Upper lobe of left lung (tissue), 6 donors: ENCODE measurements at places on chromosomes 7 and 10. TPM values are rescaled to one million over a fixed set of nuclear protein-coding genes. Genes with fewer than 3 reads are reported as not detected.

EPHB6 gene
- 10.5 TPM for total RNA-seq

IFIT1B gene
- 0.20 TPM for total RNA-seq

TMEM130 gene
- 1.9 TPM for total RNA-seq

PRSS37 gene
- not detected for total RNA-seq

BICC1 gene
- 3.8 TPM for total RNA-seq

OR2A12 gene
- total RNA-seq, result not detected

RELN gene
- total RNA-seq, result 2.7 TPM

GPR15LG gene
- total RNA-seq, result not detected

GIMAP8 gene
- 32.3 TPM for total RNA-seq

LHFPL3 gene
- not detected for total RNA-seq

PTPRN2 gene
- total RNA-seq, result 4.1 TPM

DNA sequence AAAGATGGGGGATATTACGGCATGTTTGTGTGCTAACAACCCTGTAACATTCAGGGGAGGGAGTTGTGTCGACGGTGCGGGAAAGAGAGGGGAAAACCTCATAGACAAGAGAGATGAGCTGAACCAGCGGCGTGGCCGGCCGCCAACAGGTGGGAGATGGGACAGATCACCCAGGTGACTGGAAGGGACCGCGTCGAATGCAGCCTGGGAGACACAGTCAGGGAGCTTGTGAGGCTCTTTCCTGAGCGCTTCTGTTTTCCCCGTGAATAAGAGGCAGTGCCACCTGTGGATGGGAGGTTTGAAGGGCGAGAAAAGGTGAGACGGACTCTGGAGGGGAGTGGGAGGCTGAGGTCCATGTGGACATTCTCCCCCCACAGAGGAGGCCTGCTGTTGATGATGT is 9.9 kb upstream of the PRKAG2 start:
- H3K36me3 ChIP-seq, result no peaks in the 10 kb centered on the region
- no peak overlapping the region for H3K4me3 ChIP-seq
- H3K27me3 ChIP-seq, result no peaks in the 10 kb centered on the region
- no peak for DNase-seq
- no peaks in the 10 kb centered on the region for H3K4me1 ChIP-seq

DNA sequence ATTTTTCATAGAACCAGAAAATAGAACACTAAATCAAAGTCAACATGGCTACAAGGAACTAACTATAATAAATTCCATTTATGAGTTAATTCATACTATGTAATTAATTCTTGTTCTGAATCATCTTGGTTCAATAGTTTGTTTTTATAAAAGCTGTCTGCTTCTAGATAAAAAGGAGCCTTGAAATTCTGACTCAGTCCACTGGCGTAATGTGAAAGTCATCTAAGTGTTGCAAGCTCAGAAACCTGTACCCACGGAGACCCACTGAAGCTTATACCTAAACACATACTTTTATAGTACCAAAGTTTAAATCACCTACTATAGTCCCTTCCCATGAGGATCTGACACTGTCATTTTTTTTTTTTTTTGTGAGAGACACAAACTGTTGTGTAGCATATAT is 489.4 kb downstream of the SEMA3D start:
- no peaks in the 10 kb centered on the region for H3K27me3 ChIP-seq
- no peaks in the 10 kb centered on the region for H3K4me1 ChIP-seq
- no peak overlapping the region for H3K27ac ChIP-seq

GRCh38 chr10:123464430-123465323 is 201.5 kb upstream of the GPR26 start:
- no peak overlapping the region for H3K4me3 ChIP-seq
- H3K27ac ChIP-seq, result no peak overlapping the region
- no peaks in the 10 kb centered on the region for H3K27me3 ChIP-seq
- H3K36me3 ChIP-seq, result no peaks in the 10 kb centered on the region
- no peak for DNase-seq

- no peaks in the 10 kb centered on the region for H3K27me3 ChIP-seq
- H3K36me3 ChIP-seq, result no peaks in the 10 kb centered on the region
- H3K4me3 ChIP-seq, result no peak overlapping the region
Measured at GRCh38 chr10:17038627-17039026, 91.0 kb downstream of the CUBN start.

DNA sequence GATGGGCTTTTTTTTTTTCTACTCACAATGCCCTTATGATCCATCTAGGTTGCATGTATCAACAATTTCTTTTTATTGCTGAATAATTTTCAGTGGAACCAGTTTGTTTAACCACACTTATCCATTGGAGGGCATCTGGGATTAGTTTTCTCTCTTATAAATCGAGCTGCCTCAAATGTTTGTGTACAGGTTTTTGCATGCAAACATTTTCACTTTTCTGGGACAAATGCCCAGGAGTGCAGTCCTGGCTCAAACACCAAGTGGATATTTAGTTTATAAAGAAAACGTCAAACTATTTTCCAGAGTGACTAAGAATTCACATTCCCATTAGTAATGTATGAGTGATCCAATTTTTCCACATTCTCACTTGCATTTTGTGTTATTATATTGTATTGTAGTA is 313.4 kb downstream of the CXCL12 start:
- no peaks in the 10 kb centered on the region for H3K36me3 ChIP-seq
- H3K27ac ChIP-seq, result no peak overlapping the region
- H3K4me3 ChIP-seq, result no peak overlapping the region
- no peaks in the 10 kb centered on the region for H3K27me3 ChIP-seq

DNA sequence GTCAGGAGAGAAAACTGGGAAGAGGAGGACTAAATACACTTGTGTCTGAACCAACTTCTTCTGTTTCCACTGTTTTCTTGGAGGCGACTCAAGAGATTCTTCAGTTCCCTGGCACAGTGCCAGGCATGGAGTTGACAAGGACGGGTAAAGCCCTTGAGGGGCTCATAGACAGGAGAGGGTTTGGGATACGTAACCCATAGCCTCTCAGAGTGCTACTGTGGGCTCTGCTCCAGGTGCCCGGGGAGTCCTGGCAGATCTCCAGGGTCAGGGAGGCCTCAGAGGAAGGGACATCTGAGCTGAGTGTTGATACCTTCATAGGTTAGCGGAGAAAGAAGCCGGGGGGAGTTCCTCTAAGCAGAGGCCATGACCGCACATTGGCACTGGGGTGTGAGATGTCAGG is 42.0 kb downstream of the GALNT17 start:
- H3K27me3 ChIP-seq, result no peaks in the 10 kb centered on the region
- DNase-seq, result no peak
- no peak overlapping the region for H3K4me3 ChIP-seq
- H3K4me1 ChIP-seq, result no peaks in the 10 kb centered on the region
- no peaks in the 10 kb centered on the region for H3K36me3 ChIP-seq
- no peak overlapping the region for H3K27ac ChIP-seq

DNA sequence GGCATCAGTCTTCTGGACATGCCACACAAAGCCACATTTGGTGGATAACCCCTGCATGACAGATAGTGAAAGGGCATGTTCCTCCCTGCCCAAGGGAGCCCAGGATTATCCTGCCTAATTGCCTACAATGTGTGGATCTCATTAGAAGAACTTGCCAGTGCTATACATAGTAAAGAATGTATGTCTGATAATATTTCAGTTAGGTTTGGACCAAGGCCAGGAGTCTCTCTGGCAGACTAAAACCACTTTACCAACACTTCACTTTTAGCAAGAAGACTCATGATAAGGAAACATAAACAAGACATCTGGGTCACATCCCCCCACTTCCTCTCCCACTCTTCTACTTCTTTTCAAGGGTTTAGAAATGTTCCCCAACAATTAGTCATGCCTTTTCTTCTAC is 196.7 kb downstream of the MTERF1 start:
- no peak overlapping the region for H3K27ac ChIP-seq
- no peaks in the 10 kb centered on the region for H3K27me3 ChIP-seq
- H3K36me3 ChIP-seq, result no peaks in the 10 kb centered on the region
- H3K4me3 ChIP-seq, result no peak overlapping the region
- no peak for DNase-seq

GRCh38 chr10:74153123-74153522 is 2.1 kb downstream of the ADK start:
- H3K27me3 ChIP-seq, result no peaks in the 10 kb centered on the region
- no peak overlapping the region for H3K27ac ChIP-seq
- peaks cover 24% of the 10 kb centered on the region for H3K4me1 ChIP-seq
- no peak for DNase-seq
- H3K4me3 ChIP-seq, result no peak overlapping the region

DNA sequence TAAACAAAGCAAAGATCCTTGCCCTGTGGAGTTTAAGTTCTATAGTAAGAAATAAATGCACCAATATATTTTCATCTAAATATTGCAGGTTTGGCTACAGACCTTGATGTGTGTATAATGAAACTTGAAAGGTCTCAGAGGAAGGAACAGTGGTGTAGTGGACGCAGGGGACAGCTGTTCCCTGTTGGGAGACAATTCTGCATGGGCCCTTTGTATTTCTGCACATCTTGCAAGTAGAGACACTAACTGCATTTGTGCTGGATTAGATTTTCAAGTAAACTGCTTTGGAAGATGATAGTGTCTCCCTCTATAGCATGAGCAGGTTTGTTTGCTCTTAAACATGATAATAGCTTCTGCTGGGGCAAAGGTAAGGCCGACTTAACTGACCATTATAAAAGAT is 57.5 kb upstream of the FAM133B start:
- H3K4me3 ChIP-seq, result no peak overlapping the region
- H3K27ac ChIP-seq, result no peak overlapping the region
- H3K27me3 ChIP-seq, result no peaks in the 10 kb centered on the region
- H3K4me1 ChIP-seq, result peaks cover 24% of the 10 kb centered on the region

DNA sequence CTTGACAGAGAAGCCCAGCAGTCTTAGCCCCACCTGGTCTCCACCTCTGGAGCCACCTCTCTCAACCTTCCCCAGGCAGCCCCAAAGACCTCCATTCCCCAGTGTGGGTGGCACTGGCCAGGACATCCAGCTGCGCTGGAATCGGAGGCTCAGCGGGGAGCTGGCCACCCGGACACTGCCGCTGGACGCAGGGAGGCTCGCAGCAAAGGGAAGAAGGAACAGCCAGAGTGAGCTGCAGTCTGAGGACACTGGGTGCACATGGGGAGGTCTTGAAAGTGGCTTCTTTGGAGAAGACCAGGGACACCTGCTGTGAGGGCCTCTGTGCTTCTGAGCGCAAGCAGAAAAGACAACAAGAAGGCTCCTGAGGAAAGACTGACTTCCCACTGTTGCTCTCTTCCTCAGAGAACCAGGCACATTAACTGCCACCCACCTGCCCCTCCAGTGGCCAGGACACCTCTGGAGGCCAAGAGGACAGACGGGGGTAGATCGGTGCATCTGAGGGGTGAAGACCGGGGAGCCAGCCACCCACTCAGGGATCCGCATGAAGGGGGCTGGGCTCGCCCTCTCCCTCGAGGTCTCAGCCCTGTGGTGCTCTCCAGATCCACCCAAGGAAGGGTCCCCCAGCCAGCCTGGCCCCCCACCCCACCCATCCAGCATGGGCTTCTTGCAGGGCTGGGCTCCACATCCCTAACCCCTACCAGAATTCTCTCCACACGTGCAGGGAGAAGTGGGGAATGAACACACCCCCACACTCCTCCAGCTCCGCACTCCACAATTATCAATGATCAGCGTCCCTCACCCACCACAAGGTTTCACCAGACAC is 1.8 kb downstream of the CAMK2B start:
- H3K4me1 ChIP-seq, result no peaks in the 10 kb centered on the region
- H3K36me3 ChIP-seq, result no peaks in the 10 kb centered on the region

DNA sequence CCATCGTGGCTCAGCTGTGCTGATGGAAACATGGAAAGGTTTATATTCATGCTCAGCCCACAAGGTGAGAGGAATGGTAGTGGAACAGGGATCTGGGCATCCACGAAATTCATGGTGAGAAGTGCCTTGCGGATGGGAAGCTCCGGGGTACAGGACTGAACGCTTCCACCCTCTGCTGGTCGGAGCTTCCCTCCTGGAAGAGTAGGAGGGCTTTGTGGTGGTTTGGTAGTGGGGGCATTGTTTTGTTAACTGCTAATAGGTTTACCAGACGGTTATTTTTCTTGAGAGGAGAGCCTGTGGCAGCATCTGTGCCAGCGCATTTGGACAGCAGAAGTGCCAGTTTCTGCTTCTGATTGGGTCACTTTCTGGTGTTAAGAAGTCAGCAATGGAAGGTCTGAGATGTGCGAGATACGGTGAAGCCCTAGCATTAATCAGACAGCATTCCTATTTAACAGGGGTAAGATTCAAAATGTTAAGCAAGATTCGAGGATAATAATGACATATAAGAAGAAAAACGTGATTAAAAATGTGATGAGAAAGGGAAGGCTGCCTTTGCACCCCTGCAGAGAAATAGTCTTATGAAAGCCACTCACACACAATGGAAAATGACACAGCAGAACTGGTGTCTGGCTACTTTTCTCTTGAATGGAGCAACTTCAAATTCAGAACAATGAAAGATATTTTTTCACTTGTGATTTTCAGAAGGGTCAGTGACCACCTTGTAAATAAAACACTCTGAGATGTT is 17.7 kb downstream of the ABCA13 start:
- H3K27ac ChIP-seq, result no peak overlapping the region
- H3K27me3 ChIP-seq, result no peaks in the 10 kb centered on the region
- no peak overlapping the region for H3K4me3 ChIP-seq
- no peak for DNase-seq

GRCh38 chr7:55540226-55540858 is 32.0 kb downstream of the VOPP1 start:
- DNase-seq, result no peak
- H3K36me3 ChIP-seq, result no peaks in the 10 kb centered on the region
- H3K27ac ChIP-seq, result no peak overlapping the region
- peaks cover 9% of the 10 kb centered on the region for H3K4me1 ChIP-seq
- H3K4me3 ChIP-seq, result no peak overlapping the region

DNA sequence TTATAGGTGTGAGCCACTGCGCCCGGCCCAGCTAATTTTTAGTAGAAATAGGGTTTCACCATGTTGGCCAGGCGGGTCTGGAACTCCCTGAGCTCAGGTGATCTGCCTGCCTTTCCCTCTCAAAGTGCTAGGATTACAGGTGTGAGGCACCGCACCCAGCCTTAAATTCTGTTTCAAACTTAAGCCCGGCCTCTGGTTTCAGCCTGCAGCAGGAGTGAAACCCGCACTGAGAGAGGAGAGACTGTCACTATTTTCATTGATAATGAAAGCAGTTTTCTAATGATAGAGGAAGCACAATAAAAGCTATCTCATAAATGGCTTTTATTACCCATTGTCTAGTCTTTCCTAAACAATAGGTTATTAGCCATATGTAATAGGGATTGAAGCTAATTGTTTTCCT is 415.5 kb downstream of the GALNT17 start:
- H3K4me1 ChIP-seq, result no peaks in the 10 kb centered on the region
- H3K4me3 ChIP-seq, result no peak overlapping the region
- H3K36me3 ChIP-seq, result no peaks in the 10 kb centered on the region

GRCh38 chr7:120218712-120219111 is 54.3 kb upstream of the KCND2 start:
- H3K4me1 ChIP-seq, result no peaks in the 10 kb centered on the region
- H3K27ac ChIP-seq, result no peak overlapping the region
- H3K4me3 ChIP-seq, result no peak overlapping the region
- DNase-seq, result no peak

DNA sequence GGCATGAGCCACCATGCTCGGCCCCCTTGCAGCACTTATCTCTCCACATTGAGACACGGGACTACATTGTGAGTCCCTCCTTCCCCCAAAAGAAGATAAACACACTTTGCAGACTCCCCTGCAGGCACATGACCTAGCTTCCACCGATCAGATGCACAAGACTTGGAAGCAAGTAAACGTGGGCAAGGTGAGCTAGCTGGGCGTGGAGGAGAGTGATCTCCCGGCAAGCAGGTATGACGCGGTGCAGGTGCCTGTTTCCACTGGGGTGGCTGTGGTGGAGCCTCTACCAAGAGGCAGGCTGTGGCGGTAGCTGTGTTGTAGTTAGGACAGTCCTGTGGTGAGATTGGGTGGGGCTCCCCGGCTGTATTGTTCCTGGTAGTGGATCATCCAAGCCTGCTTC is 7.7 kb upstream of the COMTD1 start:
- no peak overlapping the region for H3K27ac ChIP-seq
- H3K4me3 ChIP-seq, result no peak overlapping the region
- no peaks in the 10 kb centered on the region for H3K36me3 ChIP-seq

GRCh38 chr7:25385506-25386136 is 157.3 kb upstream of the NPVF start:
- no peaks in the 10 kb centered on the region for H3K4me1 ChIP-seq
- DNase-seq, result no peak
- no peak overlapping the region for H3K27ac ChIP-seq
- no peaks in the 10 kb centered on the region for H3K27me3 ChIP-seq
- H3K4me3 ChIP-seq, result no peak overlapping the region
